ENCODE measurements at places on chromosomes 16 and 17. TPM values are rescaled to one million over a fixed set of nuclear protein-coding genes. Genes with fewer than 3 reads are reported as not detected.

DNA sequence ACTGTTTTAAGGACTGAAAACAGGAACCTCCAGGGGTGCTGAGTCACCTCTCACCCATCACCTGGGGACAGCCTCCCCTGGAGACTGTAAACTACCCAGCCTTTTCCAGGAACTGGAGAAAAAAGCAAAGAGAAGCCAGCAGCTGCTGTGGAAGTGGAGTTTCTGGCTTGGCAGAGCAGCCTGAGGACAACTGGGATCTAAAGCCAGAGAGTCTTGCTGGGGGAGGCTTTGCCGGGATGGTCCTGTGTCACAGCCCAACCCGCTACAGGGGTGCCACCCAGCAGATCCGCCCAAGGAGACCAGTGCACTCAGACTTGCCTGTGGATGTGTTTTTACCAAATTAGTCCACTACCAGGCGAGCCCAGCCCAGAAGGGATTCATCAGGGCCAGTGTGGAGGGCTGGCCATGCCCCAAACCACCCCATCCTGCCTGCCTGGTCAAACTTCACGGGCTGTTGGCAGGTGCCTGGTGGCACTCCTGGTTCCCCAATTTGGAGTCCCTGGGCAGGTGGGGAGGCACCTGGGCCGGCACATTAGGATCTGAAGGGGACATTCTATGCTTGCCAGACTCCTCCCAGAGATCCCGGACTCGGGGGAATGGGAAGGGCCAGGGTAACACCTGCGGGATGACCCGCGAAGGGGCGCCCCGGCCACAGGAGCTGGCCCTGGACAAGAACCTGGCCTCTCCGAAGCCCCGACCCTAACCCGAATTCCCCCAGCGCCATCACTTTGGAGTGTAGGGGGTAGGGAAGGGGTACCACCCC, 771 bp downstream of the MSRB1 start:
- DNase-seq, result peak; percentile 52

- DNase-seq, result no peak
Observed at GRCh38 chr16:64397945-64398508, 723.8 kb downstream of the CDH11 start.

DNA sequence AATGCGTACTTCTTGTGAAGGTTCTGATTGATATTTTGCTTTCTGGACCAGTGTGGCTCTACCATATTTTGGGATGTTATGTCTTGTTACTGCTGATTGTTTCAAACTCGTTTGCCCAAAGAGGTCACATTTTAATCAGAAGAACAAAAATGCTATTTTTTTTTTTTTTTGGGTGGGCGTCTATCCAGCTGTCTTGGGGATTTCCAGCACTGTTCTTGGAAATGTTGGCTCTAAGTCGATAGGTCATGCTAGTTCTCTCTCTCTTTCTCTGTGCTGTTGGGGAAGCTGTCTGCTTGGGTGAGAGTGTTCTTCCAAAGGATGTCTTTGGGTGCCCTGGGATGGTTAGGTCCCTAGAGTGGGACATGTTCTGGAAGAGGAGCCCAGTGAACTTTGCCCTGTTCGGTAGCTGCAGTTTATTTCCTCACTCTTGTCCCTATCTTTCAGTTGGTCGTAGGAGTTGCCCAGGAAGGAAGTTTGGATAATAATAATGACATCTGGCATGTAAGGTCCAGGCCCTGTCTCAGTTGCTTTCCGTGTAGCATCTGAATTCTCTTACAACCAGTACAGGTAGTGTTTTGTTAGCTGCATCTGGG, 2.9 kb downstream of the IRF8 start:
- no peak for DNase-seq

Gene MAF
- 19.6 TPM for total RNA-seq

DNA sequence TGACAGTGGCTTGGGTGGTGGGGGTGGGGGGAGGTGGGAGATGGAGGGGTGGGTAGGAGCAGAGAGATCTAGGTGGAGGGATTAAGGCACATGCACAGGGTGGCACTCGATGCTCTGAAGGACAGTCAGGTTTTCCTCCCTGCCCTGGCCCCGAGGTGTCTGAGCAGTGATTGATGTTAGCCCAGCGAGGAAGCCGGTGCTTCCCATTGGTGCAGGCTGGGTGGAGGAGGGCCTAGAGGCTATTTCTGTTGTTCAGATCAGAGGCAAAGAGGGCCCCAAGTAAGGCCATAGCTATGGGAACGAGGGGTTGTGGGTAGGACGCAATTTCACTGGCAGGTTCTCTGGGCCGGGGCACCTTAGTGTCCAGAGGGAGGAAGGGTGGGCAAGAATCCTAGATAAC, 23.1 kb downstream of the CACNA1G start:
- DNase-seq, result no peak

All from Right ventricle myocardium superior (tissue), 1 donor.